ENCODE measurements at places on chromosomes 16 and 17. TPM values are rescaled to one million over a fixed set of nuclear protein-coding genes. Genes with fewer than 3 reads are reported as not detected.

The ZSCAN10 gene
- 0.46 TPM for polyA plus RNA-seq

The CACNG1 gene
- not detected for polyA plus RNA-seq

The TEKT5 gene
- 0.07 TPM for polyA plus RNA-seq

The VWA3A gene
- 0.13 TPM for polyA plus RNA-seq

The PLXDC1 gene
- 3.3 TPM for polyA plus RNA-seq

The ANKFN1 gene
- 0.07 TPM for polyA plus RNA-seq

The SLC12A3 gene
- 0.04 TPM for polyA plus RNA-seq

The KRT39 gene
- not detected for polyA plus RNA-seq

The ZNF267 gene
- 3.2 TPM for polyA plus RNA-seq

The RAB26 gene
- 28.0 TPM for polyA plus RNA-seq

The RNF43 gene
- polyA plus RNA-seq, result 29.4 TPM

DNA sequence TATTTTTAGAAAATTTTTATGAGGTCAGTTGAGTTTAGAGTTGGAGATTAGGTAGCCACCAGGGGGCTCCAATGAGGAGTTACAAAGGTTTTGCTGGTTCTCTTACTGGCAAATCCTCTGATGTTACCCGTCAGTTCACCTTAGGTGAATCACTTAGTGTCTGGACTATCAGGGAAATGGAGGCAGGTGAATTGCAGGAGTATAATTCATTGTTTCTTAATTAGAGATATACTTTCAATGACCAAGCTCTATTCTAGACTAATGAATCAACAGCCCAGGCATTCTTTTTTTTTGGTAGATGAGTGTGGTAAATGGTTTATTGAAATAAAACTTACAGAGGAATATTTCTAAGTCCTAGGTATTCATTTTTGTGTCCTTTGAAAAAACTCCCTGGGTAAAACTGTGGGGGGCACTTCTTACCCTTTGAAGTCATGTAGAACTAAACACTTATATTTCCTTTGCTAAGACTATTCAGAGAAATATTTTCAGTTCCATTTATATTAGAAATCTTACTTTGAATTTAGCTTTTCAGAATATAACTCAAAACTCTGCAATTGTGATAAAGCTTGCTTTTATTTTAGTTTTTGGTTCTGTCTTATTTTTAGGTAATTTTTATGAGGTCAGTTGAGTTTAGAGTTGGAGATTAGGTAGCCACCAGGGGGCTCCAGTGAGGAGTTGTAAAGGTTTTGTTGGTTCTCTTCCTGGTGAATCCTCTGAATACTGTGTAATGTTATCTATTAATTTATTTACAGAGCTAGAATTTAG lies 17.7 kb downstream of the PSMD11 start:
- DNase-seq, result peak; percentile 51

DNA sequence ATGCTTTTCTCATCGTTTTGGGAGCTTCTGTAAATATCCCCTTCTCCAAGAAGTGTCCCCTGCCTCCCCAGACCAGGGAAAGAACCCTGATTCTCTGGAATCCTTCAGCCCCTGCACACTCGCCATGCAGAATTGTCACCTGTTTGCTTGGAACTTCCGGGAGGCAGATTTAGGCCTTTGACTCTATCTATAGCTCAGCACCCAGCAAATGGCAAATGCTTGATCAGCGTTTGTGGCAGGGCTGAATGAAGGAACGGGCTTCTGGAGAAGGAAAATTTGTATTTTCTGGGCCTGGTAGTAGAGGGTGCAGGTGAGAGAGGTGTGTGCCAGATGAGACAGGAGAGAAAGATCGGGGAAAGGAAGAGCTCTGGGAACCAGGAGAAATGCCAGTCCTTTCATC lies 18.3 kb upstream of the CACNG4 start:
- DNase-seq, result no peak

- DNase-seq, result peak; percentile 17
Measured at GRCh38 chr16:63289834-63290460, 1253.7 kb upstream of the CDH8 start.

DNA sequence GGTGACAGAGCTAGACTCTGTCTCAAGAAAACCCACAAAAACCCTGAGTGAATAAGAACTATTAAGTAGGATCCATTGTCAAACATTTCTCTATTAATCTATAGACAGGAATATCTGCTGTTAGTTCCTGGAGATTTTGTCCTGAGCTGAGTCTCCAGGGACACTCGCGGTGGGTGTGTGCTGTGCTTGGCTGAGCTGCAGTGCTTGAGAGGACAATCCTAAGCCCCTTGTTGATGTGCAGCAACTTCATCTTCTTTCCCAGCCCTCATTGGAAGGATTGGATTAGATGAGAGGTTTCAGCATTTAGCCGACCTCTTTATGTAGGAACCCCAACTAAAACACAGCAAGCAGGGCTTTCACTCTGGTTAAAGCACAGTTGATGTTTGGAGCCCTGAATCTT lies 33.3 kb downstream of the NDEL1 start:
- no peak for DNase-seq

DNA sequence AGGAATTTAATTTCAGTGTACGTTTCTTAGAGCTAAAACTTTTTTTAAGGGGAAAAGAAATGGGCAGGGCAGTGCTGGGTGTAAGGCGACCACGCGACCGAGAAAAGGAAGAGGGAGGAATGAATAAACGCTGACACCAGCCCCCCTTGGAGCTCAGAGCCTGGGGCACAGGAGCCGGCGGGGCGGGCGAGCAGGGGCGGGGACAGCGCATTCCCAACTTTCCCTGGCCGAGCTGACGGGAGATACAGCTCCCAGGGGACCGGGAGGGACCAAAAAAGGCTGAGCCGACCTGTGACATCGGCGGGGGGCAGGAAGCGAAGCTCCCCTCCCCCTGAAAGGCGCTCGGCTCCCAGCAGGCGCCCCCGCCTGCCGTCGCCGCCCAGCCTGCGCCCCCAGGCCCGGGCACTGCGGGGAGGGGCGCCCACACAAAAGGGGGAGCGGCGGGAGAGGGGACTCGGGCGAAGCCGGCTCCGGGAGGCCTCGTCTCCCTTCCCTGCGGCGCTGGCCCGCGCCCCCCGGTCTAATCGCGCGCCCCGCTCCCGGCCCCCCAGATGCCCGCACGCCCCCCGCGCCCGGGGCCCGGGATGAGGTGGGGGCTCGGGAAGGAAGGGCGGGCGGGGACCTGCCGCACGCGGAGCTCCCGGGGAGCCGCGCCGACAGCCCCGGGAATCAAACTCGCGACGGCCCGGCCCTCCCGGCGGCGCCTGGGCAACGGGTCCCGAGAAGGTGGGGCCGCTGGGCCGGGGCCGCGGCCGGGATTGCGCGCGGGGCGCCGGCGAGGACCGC lies 622 bp downstream of the CUEDC1 start:
- DNase-seq, result peak; percentile 55

DNA sequence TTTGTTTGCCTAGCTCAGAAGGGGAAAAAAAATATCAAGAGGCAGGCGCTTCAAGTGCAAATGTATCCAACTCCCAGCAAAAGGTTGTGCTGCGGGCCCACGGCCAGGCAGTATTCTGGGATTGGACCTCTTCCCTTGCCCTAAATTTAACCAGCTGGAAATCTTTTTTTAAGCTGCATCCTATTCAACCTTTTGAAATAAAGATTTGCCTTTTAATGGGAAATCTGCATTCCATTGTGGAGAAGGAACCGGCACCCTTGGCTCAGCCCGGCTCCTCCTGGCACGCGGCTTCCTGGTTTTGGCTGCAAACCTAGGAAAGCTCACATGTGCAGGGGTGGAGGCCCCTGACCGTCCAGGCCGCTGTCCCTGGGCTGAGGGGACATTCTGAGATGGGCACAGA lies 38.8 kb upstream of the ENPP7 start:
- DNase-seq, result no peak

- peak; percentile 81 for DNase-seq
Measured at GRCh38 chr16:27314161-27314723, 468 bp downstream of the IL4R start.

GRCh38 chr16:918068-918467 lies 52.7 kb downstream of the LMF1 start:
- peak; percentile 44 for DNase-seq

DNA sequence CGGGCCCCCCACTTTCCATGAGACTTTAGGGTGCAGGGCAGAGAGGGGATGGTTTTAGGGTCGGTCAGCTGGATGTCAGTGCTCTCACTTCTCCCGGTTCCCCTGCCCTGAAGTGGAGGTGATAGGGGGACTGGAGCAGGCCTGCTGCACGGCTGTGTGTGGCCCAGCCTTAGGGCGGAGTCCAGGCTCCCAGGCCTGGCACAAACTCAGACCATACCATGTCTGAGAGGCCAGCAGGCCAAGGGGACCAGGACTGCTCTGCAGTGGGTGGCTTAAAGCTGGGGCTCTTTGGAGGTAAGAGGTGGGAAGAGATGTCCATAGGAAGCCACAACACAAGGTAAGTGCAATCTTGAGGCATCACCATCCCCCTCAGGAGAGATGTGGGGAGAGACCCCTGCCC lies 8.3 kb downstream of the TFAP4 start:
- DNase-seq, result no peak

DNA sequence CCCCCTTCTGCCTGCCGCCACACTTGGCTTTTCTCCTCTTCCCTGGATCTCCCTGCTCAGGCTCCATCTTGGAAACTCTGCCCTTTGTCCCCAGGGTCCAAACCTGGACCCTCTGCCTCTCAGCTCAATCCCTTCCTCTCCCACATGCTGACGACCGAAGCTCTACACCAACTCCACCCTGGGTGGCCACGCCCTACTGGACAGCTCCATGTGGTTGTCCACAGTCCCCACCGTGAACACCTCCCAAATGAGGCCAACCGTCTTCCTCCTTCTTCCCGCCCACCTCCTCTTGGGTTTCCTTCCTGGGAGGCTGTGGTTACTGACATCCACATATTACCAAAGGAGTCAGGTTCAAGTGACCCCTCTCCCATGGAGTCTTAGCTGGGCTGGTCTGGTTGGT lies 22.6 kb upstream of the MLKL start:
- peak; percentile 38 for DNase-seq

GRCh38 chr16:6132121-6132520 lies 1034.5 kb upstream of the EEF2KMT start:
- peak; percentile 5 for DNase-seq

GRCh38 chr16:78375055-78375679 lies 275.7 kb downstream of the WWOX start:
- DNase-seq, result no peak

- DNase-seq, result no peak
Measured at GRCh38 chr16:61887903-61888302, 148.3 kb downstream of the CDH8 start.

DNA sequence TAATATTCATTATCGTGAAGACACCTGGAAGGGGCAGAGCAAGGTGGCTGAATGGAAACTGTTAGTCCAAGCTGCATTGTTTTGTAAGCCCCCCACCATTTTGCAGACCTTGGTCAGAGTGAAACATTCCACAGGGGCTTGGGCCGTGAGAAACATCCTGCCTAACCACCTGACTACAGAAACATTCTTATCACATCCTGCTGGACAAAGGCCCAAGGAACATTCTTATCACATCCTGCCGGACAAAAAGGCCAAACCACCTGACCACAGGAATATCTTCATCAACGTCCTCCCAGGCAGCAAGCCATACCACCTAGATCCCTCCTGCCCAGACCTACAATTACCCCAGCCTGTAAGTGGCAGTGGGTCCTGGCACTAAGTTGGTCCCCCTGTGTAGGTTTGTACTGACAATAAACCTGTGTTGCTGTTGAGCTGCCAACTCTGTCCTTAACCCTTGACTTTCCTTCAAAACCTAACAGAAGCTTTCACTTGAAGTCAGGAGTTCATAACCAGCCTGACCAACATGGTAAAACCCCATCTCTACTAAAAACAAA lies 19.6 kb downstream of the ATF7IP2 start:
- no peak for DNase-seq

DNA sequence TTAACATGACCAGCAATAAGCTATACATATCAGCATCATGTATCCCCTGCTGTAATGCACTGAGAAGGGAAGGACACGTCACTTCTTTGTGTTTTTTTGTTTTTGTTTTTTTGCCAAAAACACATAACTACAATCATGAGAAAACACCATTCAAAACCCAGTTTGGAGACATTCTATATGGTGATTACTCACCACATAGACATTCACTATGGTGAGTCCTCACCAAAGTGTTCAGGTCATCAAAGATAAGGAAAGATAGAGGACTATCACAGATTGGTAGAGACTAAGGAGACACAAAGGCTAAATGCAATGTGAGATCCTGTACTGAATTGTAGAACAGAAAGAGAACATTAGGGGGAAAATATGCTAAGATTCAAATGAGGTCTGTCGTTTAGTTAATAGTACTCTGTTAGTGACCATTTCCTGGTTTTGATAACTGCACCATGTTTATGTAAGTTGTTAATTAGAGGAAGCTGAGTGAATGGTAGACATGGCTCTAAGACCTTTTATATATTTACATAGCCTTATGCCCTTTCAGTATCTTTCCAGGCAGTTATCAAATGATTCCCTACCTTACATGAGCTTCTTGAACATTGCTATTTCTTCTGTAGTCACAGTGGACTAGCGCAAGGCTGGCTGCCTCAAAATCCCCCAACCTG lies 46.6 kb downstream of the PIK3R5 start:
- DNase-seq, result no peak

DNA sequence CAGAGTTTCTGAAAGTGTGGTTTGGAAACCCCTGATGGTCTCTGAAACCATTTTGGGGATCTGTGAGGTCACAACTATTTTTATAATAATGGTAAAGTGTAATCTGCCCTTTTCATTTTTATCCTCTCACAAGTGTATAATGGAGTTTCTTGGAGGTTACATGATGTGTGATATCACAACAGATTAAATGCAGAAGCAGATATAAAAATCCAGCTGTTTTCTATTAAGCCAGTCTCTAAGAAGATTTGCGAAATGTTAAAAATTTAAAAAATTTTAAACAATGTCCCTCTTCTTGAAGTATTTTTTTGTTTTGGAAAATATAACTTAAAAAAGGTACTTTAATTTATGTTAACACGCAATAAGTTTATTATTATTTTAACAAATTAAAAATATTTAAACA lies 48.7 kb downstream of the RPGRIP1L start:
- DNase-seq, result no peak

DNA sequence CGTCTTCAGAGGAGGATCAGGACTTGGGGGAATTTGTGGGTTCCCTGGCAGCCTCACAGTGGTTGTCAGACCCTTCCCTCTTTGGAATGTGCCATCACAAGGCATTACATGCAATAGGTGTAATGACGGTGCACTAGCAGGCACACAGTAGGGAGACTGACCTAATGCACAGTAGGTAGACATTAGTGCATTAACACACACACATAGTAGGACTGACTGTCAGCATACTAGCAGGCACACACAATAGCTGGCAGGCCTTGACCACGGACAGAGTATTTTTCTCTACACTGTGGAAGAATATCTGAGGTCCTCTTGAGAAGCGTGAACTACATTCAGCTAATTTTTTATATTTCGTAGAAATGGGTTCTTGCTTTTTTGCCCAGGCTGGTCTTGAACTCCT lies 10.9 kb upstream of the UBALD2 start:
- DNase-seq, result no peak

GRCh38 chr17:80877729-80878303 lies 113.8 kb upstream of the CHMP6 start:
- DNase-seq, result no peak

DNA sequence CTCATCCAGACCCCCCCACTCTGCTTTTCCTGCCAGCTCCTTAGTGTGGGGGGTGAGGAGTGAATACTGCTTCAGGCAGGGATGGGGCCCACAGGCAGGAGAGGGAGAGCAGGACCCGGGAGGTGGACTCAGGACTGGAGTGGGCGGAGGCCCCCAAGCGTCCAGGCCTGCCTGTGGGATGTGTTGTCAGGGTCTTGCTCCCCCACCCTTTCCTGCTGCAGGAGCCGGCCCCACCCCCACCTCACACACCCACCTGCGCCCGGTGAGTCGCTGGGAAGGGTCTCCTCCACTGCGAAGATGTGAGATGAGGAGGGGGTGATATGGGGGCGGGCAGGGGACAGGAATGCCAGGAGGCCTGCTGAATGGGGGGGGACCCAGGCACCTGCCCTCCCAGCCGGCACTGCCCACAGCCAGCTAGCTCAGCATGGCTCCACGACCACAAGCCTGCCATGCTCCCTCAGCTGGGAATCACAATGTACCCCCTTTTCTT lies 1.1 kb downstream of the FAM171A2 start:
- DNase-seq, result no peak

Data from small intestine (tissue), 16 donors.